ENCODE measurements at places on chromosomes 11 and 22.

GRCh38 chr11:69870766-69871165 lies 51.5 kb upstream of the FGF3 start:
- DNase-seq = no peak

GRCh38 chr22:45376009-45376408 lies 37.4 kb downstream of the SMC1B start:
- no peak for DNase-seq

DNA sequence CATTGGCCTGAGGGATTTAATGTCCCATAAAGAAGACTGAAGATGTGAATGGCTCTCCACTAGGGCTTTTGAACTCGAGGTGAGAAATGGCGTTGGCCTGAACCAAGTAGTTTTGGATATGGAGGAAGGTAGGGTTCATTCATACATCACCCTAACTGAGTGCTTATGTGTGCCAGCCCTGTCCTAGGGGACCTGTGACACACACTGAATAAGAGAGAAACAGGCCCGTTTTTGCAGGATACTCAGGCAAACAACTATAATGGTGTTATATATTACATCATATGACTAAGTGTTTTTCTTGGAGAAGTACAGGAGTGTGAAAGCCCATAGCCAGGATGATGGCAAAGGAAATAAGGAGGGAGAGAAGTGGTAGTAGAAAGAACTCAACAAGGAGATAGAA lies 368.1 kb downstream of the TMEM135 start:
- no peak for DNase-seq

GRCh38 chr11:36339888-36340287 lies 43.8 kb downstream of the PRR5L start:
- DNase-seq = no peak

DNA sequence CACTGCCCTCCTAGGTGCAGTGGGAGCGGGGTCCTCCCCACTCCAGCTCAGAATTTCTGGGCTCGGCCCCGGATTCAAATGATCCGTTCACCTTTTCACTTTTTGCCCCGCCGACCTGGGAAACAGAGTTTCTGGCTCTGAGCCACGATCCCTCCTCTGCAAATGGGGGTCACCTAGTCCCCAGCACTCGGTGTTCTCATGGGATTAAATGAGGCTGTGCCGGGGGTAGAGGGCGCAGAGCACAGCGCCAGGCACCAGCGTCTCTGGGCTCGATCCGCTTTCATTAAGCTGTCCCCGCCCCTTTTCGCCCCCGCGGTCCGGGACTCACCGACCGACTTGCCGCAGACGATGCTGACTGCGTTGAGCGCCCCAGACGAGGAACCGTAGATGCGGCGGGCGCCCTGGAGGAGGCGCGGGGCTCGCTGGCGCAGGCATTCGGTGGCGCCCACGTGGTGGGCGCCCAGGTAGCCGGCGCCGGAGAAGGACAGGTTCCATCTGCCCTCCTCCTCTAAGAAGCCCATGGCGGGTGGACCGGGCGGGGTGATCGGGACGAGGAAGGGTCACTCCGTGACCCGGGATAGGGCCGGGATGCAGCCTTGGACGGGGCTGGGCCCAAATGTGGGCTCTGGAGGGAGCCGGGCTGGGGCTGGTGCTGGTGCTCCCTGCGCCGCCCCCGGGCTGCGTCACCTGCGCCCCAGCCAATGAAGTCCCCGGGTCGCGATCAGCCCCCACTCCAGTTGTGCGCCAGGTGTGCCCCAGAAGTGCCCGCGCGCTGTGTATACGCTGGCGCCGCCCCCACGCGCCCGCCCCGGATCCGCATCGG lies at the start of gene PNPLA5:
TSS of gene PNPLA5 (minus strand) at position 654 of the 823 bp plus-strand sequence. CDS start at position 521, 133 bp downstream.
- DNase-seq = peak; percentile 66

- no peak for DNase-seq
Measured at GRCh38 chr11:114315749-114316368, 19.7 kb downstream of the NNMT start.

- DNase-seq = peak; percentile 67
Measured at GRCh38 chr11:71252770-71253730, 673 bp upstream of the SHANK2 start.

GRCh38 chr11:96222102-96222501 lies 120.9 kb downstream of the MAML2 start:
- no peak for DNase-seq

DNA sequence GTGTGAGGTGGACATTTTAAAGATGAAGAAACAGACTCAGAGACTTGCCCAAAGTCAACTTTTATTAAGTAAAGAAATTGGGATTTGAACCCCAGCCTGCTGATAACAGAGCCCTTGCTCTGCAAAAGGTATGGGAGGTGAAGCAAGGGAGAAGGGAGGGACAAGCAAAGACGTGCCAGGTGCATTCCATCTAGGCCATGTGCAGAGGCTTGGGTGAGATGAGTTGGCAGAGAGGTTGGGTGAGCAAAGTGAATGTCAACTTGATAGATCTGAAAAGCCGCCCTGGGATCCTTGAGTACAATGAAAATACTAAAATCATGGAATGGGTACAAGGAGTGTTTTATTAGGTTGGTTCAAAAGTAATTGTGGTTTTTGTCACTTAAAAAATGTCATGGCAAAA lies 341.3 kb downstream of the CADM1 start:
- no peak for DNase-seq

DNA sequence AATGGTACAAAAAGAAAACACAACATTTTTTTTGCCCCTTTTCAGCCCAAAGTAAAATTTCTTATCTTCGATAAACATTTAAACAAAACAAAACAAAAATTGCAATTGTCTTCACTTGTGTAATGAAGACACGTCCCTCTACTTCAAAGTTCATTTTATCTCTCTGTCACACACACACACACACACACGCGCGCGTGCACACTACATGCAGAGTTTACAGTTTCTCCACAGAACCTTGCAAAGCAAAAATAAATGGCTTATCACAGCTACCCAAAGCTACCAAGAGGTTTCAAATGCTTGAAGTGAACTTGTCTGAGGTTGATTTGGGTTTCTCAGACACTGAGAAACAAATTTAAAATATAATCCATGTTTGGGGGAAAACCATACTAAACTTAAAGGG lies 72.3 kb downstream of the ETS1 start:
- DNase-seq = no peak

DNA sequence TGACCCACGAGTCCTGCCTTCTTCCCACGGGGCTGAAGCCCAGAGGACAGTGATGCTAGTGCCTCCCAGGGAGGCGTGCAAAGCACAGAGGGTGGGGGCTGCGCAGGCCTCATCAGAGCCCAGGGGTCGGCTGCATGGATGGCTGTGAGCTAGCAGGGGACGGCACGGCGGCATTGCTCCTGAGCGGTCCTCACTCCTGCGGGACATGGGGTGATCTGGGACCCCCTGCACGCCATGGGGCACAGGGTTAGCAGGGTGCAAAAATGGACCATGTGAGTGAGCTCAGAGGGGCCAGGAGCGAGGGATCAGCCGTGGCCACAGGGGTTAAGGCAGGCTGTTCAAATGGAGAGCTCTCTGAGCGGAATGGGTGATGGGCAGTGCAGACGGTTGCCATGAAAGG lies 138.3 kb downstream of the SNX19 start:
- no peak for DNase-seq

DNA sequence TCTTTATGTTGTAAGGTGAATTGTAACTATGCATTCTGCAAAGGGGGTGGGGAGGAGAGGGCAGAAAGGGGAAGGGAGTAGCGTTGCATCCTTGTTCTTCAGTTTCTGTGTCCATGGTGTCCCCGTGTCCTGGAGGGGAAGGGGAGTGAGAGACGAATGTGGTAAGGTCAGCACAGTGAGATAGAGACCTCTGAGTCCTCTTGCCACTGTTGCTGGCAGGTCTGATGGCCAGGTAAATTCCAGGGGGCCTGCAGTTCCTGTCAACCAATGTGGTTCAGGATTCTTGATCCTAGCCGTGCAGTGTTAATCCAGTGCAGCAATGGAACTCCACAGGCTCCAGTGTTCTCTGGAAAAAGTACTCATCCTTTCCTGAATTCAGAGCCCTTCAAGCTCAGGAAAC lies 14.6 kb upstream of the ADSL start:
- DNase-seq = no peak

- no peak for DNase-seq
Measured at GRCh38 chr11:33471541-33471940, 214.4 kb downstream of the HIPK3 start.

DNA sequence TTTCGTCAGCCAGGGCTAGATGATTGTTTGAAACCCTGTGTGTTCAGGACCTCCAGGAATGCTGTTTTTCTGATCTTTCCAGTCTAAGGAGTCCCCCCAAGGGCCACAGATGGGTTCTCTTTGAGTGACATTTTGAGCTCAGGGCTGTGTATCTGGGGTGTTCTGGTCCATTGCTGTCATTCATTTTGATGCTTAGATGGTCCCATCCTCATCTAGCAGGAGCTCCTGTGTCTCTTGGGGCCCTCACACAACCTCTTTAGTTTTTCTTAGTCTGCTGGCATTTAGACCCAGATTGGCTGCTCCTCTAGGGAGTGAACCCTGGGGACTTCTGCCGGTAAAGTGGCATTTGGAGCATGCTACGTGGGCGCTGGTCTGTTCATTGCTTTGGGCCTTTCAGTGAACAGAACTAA lies 39.1 kb downstream of the MED15 start:
- no peak for DNase-seq

GRCh38 chr11:73795925-73796632 lies 8.4 kb downstream of the MRPL48 start:
- DNase-seq = peak; percentile 26

DNA sequence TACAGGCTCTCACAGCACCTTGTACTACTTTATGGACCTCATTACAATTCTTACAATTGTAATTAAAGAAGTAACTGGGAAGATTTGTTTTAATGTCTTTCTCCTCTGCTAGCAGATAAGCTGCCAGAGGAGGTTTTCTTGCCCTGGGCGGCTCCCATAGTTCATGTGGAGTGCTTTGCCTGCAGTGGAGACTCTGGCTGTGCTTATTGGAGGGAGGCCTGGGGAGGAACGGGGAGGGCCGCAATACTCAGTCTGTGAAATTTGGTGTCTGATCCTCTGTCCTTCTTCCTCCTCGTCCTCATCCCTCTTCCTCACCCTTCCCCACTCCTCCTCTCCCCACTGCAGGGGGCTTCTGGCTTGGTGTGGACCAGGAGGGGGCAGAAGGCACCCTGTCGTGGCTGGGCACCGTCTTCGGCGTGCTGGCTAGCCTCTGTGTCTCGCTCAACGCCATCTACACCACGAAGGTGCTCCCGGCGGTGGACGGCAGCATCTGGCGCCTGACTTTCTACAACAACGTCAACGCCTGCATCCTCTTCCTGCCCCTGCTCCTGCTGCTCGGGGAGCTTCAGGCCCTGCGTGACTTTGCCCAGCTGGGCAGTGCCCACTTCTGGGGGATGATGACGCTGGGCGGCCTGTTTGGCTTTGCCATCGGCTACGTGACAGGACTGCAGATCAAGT lies 5.6 kb downstream of the SLC35C1 start:
- DNase-seq = no peak

- DNase-seq = no peak
Measured at GRCh38 chr11:35583126-35583525, 35.1 kb upstream of the FJX1 start.

DNA sequence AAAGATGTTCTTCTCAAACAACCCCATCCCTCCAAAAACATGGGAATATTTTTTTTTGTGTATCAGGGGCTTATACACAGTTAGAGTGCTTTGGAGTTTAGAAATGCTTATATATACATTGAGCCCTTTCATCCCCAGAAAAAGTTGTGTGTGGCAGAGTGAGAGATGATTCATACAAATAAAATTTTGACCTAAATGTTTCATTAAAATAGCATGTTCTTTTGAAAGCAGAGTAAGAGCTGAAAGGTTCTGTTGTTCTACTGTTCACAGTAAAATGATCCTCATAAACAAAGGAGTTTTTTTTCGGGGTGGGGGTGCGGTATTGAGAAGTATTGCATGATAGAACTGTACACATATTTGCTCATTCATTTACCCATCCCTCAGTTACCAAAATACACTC lies 512.4 kb downstream of the DLG2 start:
- no peak for DNase-seq

GRCh38 chr11:98710986-98711385 lies 309.8 kb upstream of the CNTN5 start:
- peak; percentile 15 for DNase-seq

DNA sequence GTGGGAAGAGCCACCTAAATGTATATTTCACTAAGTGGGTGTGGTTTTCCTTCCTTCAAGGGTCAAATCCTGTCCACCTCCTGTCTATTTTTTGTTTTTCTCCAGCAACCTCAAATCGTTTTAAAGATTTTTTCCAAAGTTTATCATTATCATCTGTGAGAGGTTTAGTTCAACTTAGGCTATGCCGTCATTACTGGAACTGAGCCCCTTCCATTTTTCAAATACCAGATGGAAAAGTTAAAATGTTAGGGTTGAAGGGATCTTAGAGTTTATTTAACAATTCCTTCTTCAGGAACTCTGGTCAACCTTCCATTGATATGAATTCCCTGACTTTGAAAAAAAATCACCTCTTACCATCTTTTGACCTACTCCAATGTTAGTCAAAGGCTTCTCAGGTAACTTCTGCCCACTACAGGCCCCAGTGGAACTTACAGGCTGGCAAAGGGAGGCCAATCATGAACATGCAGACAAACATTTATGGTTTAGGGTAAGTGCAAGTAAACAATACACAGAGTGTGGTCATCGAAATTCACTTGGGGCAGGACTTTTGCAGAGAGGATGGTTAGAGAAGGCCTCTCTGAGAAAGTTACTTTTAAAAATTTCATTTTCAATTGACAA lies 45.2 kb downstream of the SYN3 start:
- DNase-seq = no peak

- DNase-seq = peak; percentile 7
Measured at GRCh38 chr11:88402192-88402715, 64.7 kb upstream of the CTSC start.

DNA sequence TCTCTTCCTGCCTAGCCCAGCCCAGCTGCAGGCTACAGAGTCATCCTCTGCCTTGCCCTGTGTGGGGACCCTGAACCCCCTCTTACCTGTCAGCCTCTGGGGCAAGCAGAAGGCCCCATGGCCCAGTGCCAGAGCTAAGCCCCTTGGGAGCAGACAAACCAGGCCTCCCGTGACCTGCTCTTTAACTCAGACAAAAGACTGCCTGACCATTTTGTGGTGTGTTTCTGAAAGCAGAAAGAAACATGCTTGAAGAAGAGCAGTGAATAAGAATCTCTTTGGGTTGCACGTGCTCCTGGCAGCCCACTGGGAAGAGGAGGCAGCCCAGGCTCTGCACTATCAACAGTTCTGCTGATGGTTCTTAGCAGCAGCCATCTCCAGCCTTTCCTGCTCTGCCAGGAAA lies 118.6 kb downstream of the GRIK4 start:
- no peak for DNase-seq

GRCh38 chr11:13596611-13597326 lies 71.7 kb upstream of the FAR1 start:
- DNase-seq = no peak

GRCh38 chr11:94845622-94846021 lies 77.5 kb downstream of the AMOTL1 start:
- no peak for DNase-seq

DNA sequence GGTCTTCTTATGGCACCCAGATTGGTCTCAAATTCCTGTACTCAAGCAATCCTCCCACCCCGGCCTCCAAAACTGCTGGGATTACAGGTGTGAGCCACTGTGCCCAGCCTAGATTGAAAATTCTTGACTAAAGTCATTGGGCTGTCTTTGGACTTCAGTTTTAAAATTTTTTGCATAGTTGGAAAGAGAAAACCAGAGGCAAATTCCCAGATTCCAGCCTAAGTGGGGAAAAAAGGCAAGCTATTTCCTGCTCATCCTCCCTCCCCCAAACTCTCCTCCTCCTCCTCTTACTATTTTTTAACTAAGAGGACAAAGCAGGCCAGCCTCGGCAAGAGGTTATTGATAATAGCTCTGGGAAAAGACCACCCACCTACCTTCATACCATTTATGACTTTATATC lies 78.6 kb upstream of the CLMP start:
- no peak for DNase-seq
